Cardiac ventricle fibroblast (primary cell): ENCODE measurements at places on chromosomes 1 and 21. TPM values are rescaled to one million over a fixed set of nuclear protein-coding genes. Genes with fewer than 3 reads are reported as not detected.

OLIG1 gene
- not detected in 2 replicates for total RNA-seq

NENF gene
- 100 and 126 TPM in 2 replicates for total RNA-seq

PRDM16 gene
- 2.2 and 4.2 TPM in 2 replicates for total RNA-seq

DCST1 gene
- not detected in 2 replicates for total RNA-seq

CYP4A22 gene
- 0.15 TPM in 1 of 2 replicates, not detected in the other for total RNA-seq
